NCI-H1694 treated with DMSO at 0.1 percent for 48 hours (cell line): ENCODE measurements at places on chromosomes 6 and 20.

DNA sequence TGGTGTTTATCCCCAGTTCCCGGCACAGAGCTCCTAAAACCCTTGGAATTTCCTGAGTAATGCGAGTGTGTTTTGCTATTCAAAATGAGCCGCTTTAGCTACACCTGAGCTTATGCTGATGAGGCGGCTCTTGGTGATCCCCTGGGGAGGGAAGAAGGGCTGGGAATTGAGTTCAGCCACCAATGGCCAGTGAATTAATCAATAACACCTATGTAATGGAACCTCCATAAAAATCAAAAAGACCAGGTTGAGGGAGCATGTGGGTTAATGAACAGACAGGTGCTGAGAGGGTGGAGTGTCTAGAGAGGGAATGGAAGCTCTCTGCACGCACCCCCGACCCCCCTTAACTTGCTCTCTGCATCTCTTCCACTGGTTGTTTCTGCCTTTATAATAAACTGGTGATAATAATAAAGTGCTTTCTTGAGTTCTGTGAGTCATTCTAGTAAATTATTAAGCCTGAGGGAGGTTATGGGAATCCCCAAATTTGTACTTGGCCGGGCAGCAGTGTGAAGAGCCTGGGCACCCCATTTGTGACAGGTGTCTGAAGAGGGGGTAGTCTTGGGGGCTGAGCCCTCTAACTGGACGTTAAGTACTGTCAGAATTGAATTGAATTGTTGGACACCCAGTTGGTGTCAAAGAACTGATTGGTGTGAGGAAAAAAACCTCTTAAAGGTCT lies 24.6 kb upstream of the SERPINB1 start:
- no peak for DNase-seq

DNA sequence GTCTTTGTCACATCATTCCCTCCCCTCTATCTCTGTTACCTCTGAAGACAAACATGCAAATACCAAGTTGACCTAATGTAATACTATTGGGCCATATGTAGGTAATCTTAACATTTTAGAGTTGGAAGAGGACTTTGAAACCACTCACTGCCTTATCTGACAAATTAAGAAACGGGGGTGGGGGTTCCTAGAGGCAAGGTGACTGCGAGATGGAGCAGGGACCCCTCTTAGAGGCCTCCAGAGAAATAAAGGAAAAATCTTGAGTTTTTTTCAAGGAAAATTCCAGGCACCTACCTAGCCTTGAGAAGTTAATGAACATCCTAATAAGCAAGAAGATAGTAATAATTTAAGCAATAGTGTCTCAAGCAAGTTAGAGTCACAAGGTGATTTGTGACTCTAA lies 270.8 kb downstream of the CD83 start:
- DNase-seq, result no peak

GRCh38 chr6:143637691-143638090 lies 40.1 kb upstream of the PHACTR2 start:
- DNase-seq, result no peak

- no peak for DNase-seq
Observed at GRCh38 chr6:165047952-165048351, 261.5 kb downstream of the C6orf118 start.

DNA sequence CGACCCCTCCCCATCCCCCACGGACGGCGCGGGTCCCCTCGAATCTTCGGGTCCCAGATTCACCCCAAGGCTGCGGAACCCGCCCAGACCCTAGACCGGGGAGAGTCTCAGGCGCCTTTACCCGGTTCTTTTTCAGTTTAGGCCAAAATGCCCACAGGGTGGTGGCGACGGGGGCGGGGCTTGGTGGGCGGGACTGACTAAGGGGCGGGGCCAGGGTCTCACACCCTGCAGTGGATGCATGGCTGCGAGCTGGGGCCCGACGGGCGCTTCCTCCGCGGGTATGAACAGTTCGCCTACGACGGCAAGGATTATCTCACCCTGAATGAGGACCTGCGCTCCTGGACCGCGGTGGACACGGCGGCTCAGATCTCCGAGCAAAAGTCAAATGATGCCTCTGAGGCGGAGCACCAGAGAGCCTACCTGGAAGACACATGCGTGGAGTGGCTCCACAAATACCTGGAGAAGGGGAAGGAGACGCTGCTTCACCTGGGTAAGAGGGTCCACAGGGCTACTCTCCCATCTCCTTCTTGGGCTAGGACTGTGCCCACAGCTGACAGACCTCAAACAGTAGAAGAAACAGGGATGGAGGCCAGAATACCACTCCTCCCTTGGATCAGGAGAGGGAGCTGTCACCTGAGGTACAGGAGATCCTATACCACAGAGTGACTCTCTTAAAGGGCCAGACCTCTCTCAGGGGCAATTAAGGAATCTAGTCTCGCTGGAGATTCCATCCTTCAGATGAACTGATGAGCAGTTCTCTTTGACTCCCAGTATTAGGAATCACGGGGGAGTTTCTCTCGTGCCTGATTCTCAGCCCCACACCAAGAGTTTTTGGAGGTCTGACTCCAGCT lies 942 bp downstream of the HLA-E start:
- no peak for DNase-seq

- peak; percentile 49 for DNase-seq
Observed at GRCh38 chr6:6315660-6316059, 4.8 kb downstream of the F13A1 start.

GRCh38 chr6:98839781-98840361 lies 5.5 kb downstream of the POU3F2 start:
- DNase-seq, result no peak

- no peak for DNase-seq
Observed at GRCh38 chr20:35363190-35363589, 48.6 kb downstream of the UQCC1 start.

GRCh38 chr6:78863576-78863975 lies 3.8 kb upstream of the IRAK1BP1 start:
- no peak for DNase-seq
